ENCODE measurements at places on chromosomes 4 and X. TPM values are rescaled to one million over a fixed set of nuclear protein-coding genes. Genes with fewer than 3 reads are reported as not detected.

DNA sequence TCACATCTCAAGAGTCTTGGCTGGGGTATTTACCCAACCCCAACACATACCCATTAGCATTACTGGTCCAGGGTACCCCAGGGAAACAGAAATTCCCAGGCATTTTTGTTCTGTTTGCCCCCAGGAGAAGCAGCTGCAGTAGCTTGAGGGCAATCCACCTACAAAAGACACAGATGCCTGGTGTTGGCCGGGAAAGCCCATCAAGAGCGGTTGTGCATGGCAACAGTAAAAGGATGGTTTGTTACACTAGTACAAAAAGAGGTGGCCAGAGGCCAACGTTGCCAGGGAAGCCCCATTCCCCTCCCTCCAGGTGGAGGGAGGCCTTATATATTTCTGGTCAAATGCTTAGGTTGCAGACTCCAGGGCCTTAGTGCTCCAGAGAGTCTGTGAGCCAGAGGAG, 637.8 kb downstream of the BCOR start:
- no peak for DNase-seq
- H3K27ac ChIP-seq: no peak overlapping the region
- H3K4me1 ChIP-seq: peaks cover 6% of the 10 kb centered on the region
- no peaks in the 10 kb centered on the region for H3K27me3 ChIP-seq
- no peaks in the 10 kb centered on the region for H3K36me3 ChIP-seq

- H3K4me3 ChIP-seq: no peak overlapping the region
- DNase-seq: no peak
- peaks cover 64% of the 10 kb centered on the region for H3K36me3 ChIP-seq
- H3K4me1 ChIP-seq: peaks cover 16% of the 10 kb centered on the region
- no peak overlapping the region for H3K27ac ChIP-seq
- no peaks in the 10 kb centered on the region for H3K27me3 ChIP-seq
Observed at GRCh38 chr4:2662598-2662997, 93.5 kb downstream of the TNIP2 start.

DNA sequence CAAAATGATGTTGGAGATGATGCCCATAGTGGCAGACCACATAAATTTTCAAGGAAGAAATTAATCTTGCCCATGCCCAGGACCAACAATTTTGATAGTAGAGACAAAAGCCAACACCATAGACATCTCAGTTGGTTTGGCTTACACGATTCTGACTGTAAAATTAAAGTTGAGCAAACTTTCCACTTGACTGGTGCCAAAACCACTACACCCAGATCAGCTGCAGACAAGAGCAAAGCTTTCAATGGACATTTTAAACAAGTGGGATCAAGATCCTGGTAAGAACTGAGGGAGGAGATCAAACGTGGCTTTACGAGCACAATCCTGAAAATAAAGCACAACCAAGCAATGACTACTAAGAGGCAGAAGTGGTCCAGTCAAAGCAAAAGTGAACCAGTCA, 90.7 kb downstream of the PAPSS1 start:
- H3K27ac ChIP-seq: no peak overlapping the region
- DNase-seq: no peak
- H3K4me3 ChIP-seq: no peak overlapping the region
- no peaks in the 10 kb centered on the region for H3K27me3 ChIP-seq
- peaks cover 11% of the 10 kb centered on the region for H3K36me3 ChIP-seq

GRCh38 chr4:136484996-136485395, 1047.3 kb downstream of the PCDH18 start:
- no peaks in the 10 kb centered on the region for H3K4me1 ChIP-seq
- no peaks in the 10 kb centered on the region for H3K36me3 ChIP-seq
- no peak overlapping the region for H3K4me3 ChIP-seq

DNA sequence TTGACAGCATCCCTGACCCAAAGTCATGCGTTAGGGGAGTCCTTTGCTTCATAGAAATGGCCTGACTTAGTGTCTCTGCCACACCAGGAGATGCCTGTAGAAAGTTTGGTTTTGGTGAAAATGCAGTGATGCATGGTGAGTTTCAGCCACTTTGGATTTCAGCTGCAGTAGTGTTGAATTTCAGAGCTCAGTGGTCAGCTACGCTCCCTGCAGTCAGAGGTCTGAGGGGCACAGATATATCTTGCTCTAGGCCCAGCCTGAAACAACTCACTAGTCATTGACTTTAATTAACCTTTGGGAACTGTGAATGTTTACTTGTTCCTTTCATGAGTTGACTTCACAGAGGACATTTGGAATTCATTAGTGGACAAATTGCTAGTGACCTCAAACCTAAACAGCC, 17.5 kb downstream of the RBMX2 start:
- no peak for DNase-seq
- peaks cover 3% of the 10 kb centered on the region for H3K36me3 ChIP-seq
- no peaks in the 10 kb centered on the region for H3K4me1 ChIP-seq
- H3K27ac ChIP-seq: no peak overlapping the region
- no peaks in the 10 kb centered on the region for H3K27me3 ChIP-seq

DNA sequence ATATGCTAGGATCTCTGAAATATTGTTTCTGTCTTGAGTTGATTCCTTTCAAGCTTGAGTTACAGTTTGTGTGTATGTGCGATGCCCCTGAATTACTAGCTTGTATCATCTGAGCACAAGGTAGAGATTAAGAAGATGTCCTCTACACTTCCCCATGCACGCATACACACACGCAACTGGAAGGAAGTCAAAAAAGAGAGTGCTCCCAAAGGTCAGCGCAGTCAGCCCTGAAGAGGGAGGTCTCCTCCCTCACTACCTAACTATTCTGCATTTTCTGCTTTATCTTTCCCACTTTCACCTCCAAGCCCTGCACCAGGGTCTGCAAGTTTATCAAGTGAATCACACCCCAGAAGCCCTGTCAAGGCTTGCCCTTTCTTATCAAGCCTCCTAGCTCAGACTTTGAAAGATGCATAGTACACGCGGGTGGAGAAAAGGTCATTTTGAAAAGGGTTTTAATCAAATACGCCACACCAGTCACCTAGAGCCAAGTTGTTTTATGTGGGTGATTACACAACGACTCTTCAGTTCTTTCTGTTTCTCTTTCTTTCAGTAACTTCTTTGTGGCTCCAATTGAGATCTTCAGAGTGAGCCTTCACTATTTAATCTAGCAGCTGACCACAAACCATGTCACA, 127.7 kb downstream of the ASB9 start:
- DNase-seq: peak; percentile 62
- no peaks in the 10 kb centered on the region for H3K36me3 ChIP-seq
- peaks cover 13% of the 10 kb centered on the region for H3K4me1 ChIP-seq
- H3K27me3 ChIP-seq: peaks cover 3% of the 10 kb centered on the region

DNA sequence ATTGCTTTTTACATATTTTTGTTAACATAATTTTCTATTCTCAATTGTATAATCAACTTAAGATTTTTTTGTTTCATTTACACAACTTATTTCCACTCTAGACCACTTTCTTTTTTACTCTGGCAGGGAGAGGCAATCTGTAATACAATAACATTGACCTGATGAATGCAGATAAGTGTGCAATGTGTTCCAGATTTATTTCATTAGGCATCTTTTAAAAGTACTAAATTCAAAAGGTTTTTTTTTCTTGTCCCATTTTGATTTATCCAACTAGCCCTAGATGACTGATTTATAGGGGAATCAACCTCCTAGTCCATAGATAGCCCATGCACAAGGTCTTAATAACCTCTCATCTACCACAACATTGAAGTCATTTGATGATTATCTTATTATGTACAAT, 55.5 kb upstream of the AGTR2 start:
- no peaks in the 10 kb centered on the region for H3K27me3 ChIP-seq
- H3K4me1 ChIP-seq: no peaks in the 10 kb centered on the region
- no peak for DNase-seq
- no peak overlapping the region for H3K4me3 ChIP-seq
- H3K27ac ChIP-seq: no peak overlapping the region

DNA sequence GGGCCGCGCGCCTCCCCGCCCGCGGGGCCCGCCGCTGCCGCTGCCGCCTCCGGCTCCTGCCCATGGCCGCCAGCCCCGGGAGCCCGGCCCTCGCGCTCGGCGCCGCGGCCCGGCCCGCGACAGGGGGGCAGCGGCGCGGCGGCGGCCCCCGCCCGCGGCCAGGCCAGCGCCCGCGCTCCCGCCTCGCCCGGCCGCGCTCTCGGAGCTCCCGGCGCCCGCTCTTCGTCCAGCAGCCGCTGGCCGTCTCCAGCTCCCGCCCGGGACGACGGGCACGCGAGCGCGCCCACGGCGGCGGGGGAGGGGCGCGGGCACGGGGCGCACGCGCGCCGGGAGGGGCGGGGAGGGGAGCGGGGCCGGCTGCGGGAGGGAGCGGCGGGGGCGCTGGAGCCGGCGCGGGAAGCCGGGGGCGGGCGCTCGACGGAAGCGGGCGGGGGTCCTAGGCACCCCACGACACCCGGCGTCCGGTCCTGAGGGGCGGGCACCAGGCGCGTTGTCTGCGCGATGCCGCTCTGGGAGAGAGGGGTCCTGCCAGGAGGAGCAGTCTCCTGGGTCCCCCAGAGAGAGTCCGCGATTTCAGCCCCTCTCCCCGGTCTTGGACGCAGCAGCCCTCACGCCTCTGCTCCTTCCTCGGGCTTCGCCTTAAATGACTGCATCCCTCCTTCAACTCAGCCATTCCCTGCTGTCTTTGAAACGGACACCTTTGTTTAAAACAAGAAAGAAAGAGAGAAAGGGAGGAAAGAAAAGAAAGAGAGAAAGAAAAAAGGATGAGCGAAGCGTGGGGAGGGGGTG, 490 bp upstream of the PDZD4 start:
- H3K27me3 ChIP-seq: peaks cover 33% of the 10 kb centered on the region
- H3K4me1 ChIP-seq: peaks cover 3% of the 10 kb centered on the region
- no peak overlapping the region for H3K4me3 ChIP-seq
- no peaks in the 10 kb centered on the region for H3K36me3 ChIP-seq
- no peak for DNase-seq
- H3K27ac ChIP-seq: no peak overlapping the region

DNA sequence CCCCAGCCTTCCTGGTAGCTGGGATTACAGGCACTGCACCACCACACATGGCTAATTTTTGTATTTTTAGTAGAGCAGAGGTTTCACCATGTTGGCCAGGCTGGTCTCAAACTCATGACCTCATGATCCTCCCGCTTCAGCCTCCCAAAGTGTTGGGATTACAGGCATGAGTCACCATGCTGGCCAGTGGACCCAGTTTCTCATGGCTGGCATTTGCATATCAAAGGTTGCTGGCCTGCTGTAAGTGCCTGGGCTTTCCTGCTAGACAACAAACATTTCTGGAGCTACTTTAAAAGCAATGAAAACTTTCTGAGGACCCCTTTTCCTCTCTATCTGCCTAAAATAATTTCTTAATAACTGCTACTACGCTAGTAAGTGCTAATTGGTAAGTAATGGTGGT, 228.2 kb downstream of the PCDH10 start:
- H3K27me3 ChIP-seq: no peaks in the 10 kb centered on the region
- no peaks in the 10 kb centered on the region for H3K36me3 ChIP-seq
- H3K4me3 ChIP-seq: no peak overlapping the region
- no peak for DNase-seq

SMIM31 gene
- total RNA-seq: not detected

ODAPH gene
- 0.43 TPM for total RNA-seq

CAPN6 gene
- not detected for total RNA-seq

GALNTL6 gene
- not detected for total RNA-seq

EVC gene
- 1.9 TPM for total RNA-seq

ANOS1 gene
- total RNA-seq: not detected

HUWE1 gene
- total RNA-seq: 485 TPM
